ENCODE measurements at places on chromosomes 7 and 10.

- no peak for DNase-seq
Measured at GRCh38 chr7:70565721-70566370, 566.1 kb upstream of the GALNT17 start.

- DNase-seq: no peak
Measured at GRCh38 chr7:126362746-126363145, 890.0 kb downstream of the GRM8 start.

GRCh38 chr10:21194510-21194993, 297.4 kb upstream of the NEBL start:
- no peak for DNase-seq

GRCh38 chr10:43955002-43955596, 306.4 kb upstream of the ZNF32 start:
- no peak for DNase-seq

DNA sequence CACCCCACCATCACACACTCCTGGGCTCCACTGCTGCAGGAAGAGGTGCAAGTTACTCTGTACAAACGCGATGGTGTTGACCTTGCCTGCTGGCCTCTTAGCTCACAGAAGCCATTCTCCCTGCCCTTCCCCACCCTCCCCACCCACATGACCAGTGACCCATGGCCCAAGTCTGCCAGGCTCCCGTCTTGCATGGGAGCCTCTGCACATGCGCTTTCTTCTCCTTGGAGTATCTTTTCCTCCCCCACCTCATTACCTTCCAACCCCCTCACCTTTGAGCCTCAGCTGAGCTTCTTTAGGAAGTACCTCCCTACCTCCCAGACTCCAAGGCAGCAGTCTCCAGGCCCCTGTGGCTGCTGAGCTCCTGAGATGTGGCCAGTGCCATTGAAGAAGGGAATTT, 337.7 kb upstream of the ZNF32 start:
- no peak for DNase-seq
